ENCODE measurements at places on chromosomes 6 and 20.

DNA sequence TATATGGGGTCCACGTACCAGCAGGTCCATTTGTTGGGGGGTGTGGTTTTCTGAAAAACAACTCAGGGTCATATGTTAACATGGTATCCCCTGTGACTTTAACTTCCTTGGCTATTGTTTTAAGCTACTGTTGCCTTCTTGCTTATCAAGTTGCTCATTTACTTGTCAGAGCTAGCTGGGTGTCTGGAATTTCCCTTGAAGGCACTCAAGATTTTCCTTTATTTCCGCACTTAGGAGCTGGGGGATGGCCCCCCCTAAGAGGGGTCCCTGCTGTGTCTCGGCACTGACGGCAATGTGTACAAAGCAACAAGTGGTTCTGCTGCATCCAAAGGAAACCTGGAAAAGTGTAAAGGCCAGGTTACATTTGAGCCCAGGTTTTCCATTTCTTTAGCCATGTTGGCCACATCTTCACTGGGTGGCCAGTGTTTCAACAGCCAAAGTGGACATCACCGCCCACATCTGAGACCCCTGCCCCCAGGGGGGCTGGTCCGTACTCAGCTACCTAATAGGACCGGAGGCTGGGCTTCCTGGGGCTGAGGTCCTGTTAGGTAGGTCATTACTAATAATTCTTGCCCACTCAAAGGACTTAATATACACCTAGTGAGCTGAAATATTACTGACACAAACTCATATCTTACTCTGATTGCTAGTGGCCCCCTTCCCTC is 24.8 kb upstream of the SYNDIG1 start:
- DNase-seq: no peak

- no peak for DNase-seq
These were observed 48.4 kb upstream of the NCOA3 start for GRCh38 chr20:47453167-47453782.

DNA sequence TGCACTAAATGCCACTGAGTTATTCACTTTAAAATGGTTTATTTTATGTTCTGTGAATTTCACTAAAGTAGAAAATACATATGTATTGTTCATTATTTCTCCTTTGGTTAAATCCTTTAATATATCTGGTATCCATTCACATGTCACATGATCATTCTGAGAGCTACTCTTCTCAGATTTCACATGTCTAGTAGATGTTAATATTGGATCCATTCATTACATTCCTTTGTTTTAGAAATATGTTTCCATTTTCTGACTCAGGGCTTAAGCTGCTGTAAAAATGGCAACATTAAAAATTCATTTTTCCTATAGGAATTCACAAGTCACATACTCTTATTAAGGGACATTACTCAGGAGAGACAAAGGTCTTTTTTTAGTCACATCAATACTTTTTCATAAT is 205.4 kb downstream of the ZFAND3 start:
- DNase-seq: no peak

- no peak for DNase-seq
These were observed 562.5 kb upstream of the MAP3K7 start for GRCh38 chr6:91149246-91149955.

- no peak for DNase-seq
These were observed 452.7 kb downstream of the PREX1 start for GRCh38 chr20:48374991-48375595.

GRCh38 chr20:17499041-17499440 is 32.1 kb downstream of the BFSP1 start:
- DNase-seq: no peak

DNA sequence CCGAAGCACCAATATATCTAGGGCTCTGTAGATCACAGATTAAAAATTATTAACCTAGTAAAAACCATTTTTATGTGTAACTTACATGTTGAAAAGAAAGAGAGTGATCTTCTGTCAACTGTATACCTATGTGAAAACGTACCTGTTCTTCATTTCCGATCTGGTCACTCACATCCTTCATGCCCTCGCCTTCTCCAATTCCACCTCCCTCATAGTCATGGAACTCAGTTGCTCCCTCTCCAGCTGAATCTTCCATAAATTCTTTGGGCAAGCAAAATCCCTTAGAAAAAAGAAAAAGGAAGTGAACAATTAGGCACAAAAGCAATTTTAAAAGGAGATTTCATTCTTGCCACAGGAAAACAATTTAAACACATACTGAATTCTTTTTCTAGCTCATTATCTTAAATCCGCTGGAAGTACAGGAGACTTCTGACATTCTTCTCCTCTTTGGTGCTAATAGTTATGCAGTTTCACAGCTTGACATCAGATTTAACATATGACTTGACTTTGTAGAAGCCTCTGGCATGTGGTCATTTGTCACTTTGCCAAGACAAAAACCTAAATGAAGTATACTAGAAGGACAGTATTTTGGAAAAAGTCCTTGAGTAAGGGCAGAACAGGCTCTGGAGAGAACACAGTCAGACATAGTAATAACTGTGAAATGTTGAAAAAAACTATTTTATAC is 29.5 kb upstream of the LYRM2 start:
- DNase-seq: no peak

DNA sequence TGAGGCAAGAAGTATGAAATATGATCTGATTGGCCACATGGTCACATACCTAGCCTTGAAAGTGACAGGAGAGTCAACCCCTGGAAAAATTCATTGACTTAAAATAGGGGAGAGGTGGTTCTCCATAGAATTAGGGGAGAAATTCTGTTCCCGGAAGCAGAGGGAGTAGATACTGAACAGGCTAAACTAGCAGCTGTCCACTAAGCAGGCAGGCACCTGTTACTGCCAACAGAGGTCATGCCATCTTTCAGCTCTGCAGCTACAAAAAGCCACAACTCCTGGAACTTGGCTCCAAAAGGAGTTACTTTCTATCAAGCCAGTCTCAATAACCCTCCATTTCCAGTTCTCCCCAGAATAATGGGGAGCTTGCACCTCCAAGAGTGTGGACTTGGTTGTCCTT is 352.5 kb downstream of the MAFB start:
- no peak for DNase-seq

- DNase-seq: no peak
These were observed 632.1 kb upstream of the ID4 start for GRCh38 chr6:19205076-19205475.

GRCh38 chr20:3158968-3159431 is 665 bp downstream of the FASTKD5 start:
- DNase-seq: no peak

DNA sequence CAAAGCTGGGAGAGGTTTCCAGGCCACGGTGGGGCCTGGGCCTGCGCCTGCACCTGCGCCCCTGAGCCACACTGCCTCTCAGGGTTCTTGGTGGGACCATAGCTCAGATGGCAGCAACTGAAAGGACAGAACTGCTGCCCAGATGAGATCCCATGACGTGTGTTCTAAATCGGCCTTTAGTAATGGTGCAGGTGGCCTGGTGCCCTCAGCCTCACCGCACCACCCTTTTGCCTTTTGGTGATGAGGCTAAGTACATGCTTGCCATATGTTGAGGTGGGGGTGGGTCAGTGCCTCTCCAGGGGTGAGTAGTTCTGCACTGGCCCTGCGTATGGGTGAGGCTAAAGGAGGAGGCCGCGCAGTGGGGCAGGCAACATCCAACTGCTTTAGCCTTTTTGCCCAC is 7.4 kb downstream of the PSMG4 start:
- DNase-seq: no peak

- DNase-seq: no peak
These were observed 208.9 kb upstream of the EXOC2 start for GRCh38 chr6:901696-902460.

GRCh38 chr20:12592756-12593155 is 416.0 kb upstream of the SPTLC3 start:
- DNase-seq: no peak

GRCh38 chr20:19449051-19449450 is 236.6 kb downstream of the SLC24A3 start:
- DNase-seq: no peak

All from activated T-cell treated with anti-CD3 and anti-CD28 coated beads, Interleukin-2, amount 50 U/mL, for 1 hour (primary cell).